KBM-7 (cell line): ENCODE measurements at places on chromosomes 3 and 15.

DNA sequence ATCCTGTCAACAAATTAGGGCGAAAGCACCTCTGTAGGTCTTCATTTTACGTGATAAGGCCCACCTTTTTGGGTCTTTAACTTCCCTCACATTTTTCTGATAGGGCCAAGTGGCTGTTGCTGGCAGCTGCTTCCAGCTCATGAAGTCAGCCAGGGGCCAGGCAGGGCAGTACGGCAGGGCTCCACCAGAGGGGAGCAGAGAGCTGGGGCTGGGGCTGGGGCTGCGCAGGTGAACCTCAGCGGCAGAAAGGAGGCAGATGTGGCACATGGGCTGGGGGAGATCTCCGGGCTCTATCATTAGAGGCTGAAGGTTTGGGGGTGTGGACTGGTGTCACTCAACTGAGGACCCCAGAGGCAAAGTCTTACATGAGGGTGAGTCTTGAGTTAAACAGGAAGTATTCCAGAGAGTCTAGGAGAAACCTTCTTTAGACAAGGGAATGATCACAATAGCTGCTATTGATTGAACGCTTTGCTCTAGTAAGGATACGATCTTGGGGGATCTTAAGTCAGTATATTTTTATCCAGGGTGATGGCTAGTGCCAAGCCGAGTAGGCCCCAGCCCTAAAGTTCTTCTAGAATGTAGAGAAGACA lies 62.8 kb upstream of the MEX3B start:
- DNase-seq, result peak; percentile 91

DNA sequence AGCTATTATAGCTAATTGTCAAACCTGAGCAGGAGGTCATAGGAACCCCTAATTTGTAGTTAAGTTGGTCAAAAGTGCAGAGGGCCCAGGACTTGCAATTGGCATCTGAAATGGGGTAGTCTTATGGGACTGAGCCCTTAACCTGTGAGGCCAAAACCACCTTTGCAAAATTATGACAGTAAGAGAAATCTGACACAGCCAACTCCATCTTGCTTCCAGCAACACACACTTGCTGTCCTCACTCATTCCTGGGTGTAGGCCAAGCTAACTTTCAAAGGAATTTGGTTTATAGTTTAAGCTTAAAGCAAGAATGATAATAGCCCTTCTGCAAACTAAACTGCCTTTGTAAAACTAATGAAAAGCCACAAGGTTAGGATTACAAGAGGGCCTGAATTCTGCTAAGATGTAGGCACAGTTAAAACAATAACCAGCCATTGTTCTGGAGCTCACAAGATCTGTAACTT lies 57.6 kb upstream of the FRMD4B start:
- DNase-seq, result no peak

DNA sequence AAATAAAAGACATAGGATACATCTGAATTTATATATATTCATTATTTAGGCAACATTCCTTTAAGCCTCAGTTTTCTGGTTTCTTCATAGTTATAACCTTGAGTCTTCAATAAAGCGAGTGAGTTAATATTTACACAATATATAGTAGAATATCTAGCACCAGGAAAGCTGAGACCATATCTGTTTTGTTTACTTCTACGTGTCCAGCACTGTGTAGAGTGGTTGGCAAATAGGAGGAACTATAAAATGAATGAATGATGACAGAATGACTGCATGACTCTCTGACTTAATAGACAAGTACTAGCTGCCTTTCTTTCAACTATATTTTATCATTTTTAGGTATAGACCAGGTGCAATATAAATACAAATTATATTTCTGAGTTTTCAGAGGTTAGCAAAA lies 197.8 kb upstream of the RBMS3 start:
- DNase-seq, result no peak

GRCh38 chr3:11898611-11899325 lies 52.1 kb upstream of the TAMM41 start:
- DNase-seq, result no peak

DNA sequence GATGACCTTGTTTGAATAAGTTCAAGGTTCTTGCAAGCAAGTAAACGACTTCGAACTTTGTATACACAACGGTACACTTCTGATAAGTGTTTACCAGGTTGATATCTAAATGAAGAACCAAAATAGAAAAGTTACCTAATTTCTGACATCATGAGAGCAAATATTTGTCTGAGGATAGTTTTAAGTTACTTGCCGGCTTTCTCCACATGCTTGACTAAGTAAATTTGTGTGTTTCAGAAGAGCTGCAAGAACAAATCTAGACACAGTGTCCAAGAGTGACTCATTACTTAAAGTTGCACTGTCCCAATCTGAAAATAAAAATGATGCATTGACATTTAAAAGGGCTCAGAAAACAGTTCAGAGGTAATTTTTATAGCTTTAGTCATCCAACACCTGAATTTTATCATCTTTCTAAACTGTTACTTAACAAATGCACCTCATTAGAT lies 115.1 kb downstream of the HERC1 start:
- DNase-seq, result no peak

GRCh38 chr3:40057786-40058185 lies 248.4 kb downstream of the MYRIP start:
- no peak for DNase-seq

DNA sequence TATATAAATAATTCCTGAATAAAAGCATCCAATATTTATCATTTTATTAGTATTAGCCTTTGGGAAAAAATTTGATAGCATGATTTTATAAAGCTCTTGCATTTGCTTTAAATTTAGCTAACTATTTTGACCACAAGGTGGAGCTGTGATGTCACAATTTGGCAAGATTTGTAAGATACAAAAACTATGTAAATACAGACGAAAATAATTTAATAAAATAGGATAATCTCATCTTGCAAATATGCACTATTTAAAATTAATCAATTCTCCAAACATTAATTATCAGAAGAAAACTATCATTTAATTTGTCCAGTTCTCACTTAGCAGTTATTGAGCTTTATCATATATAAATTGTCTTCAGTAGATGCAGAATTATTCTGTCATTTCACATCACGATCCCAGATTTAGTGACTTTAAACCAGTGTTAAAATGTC lies 95.4 kb downstream of the PLOD2 start:
- peak; percentile 40 for DNase-seq

DNA sequence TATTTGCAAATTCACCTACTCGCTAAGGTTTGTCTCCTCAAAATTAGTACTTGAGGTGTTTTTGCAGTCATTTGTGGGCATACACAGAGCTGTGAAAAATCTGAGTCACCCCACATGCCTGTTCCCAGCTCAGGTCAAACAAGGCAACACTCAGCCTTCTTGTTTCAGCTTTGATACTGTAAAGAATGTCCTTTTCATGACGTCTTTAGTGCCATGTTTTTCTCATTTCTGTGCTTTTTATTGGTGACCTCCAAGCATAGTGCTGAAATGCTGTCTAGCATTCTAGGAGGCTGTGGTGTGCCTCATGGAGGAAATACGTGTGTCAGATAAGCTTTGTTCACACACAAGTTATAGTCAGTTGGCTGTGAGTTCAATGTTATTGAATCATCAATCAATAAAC lies 8.8 kb downstream of the CAPN3 start:
- no peak for DNase-seq

- no peak for DNase-seq
Observed at GRCh38 chr3:52763466-52763865, 7.3 kb downstream of the NEK4 start.
